ENCODE measurements at places on chromosomes 4 and X. TPM values are rescaled to one million over a fixed set of nuclear protein-coding genes. Genes with fewer than 3 reads are reported as not detected.

LIMCH1 gene
- 0.07 TPM for total RNA-seq

PABPC4L gene
- not detected for total RNA-seq

TRIM61 gene
- 0.25 TPM for total RNA-seq

GPRASP1 gene
- total RNA-seq: 27.0 TPM

CLDN34 gene
- not detected for total RNA-seq

TBC1D19 gene
- 7.8 TPM for total RNA-seq

GRPR gene
- not detected for total RNA-seq

NXF3 gene
- not detected for total RNA-seq

GRCh38 chr4:25830548-25830947 is 32.2 kb downstream of the SEL1L3 start:
- no peak overlapping the region for H3K27ac ChIP-seq
- no peak for DNase-seq
- no peaks in the 10 kb centered on the region for H3K27me3 ChIP-seq

DNA sequence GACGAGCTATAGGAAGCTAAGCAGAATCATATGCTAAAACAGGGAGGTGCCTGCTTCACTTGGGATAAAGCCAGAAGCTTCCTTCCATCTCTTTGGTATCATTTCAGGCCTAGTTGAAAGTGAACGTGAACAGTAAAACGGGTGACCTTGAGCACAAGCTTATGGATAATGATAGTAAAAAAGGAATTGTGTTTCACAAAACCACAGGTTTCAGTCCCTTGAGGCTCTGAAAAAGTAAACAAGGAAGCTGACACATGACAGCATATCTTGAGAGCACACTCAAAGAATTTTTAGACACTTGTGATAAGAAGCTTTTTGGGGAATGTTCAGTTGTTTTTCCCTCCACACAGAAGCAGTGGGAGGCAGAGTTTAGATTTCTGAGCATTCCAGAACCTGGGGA is 286.1 kb downstream of the DCHS2 start:
- H3K27me3 ChIP-seq: peaks cover 2% of the 10 kb centered on the region
- no peak for DNase-seq
- no peak overlapping the region for H3K4me3 ChIP-seq
- H3K27ac ChIP-seq: no peak overlapping the region

DNA sequence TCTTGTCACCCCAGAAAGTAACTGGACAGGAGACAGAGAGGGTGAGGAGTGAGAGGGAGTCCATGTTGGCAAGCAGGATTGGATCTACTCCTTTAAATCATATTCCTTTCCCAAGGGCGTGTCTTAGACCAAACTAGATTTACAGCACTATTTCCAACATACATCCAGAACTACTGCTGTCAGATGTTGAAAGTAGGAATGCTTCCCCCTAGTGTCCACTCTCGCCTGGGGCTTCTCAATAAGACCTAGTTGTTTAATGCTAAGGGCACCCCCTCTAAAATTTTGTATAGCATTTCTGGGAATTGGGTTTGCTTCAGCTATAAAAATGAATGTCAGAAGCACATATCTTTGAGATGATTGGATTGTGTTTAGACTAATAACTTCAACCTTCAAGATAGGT is 13.3 kb downstream of the OFD1 start:
- peaks cover 54% of the 10 kb centered on the region for H3K36me3 ChIP-seq
- H3K4me1 ChIP-seq: peaks cover 8% of the 10 kb centered on the region
- no peak overlapping the region for H3K4me3 ChIP-seq
- H3K27me3 ChIP-seq: no peaks in the 10 kb centered on the region

- DNase-seq: no peak
- H3K36me3 ChIP-seq: no peaks in the 10 kb centered on the region
- no peaks in the 10 kb centered on the region for H3K4me1 ChIP-seq
These were observed 26.8 kb downstream of the AMELX start for GRCh38 chrX:11319806-11320520.

DNA sequence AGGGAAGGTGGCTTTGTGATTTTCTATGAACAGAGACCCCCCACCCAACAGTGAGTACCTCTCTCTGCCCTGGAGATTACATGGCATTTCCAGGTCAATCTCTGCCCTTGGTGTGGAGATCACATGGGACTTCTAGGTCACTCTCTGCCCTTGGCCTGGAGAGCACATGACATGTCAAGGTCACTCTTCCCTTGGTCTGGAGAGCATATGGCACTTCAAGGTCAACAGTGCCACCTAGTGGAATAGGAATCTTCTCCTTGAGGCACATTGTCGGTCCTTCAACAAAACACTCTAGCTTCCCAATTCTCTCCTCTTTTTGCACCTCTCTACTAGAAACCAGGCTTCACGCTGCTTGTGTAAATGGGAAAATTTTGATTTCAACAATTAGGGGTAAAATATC is 66.2 kb upstream of the TACR3 start:
- no peaks in the 10 kb centered on the region for H3K36me3 ChIP-seq
- H3K4me3 ChIP-seq: no peak overlapping the region
- DNase-seq: peak; percentile 6

- no peak overlapping the region for H3K4me3 ChIP-seq
- DNase-seq: no peak
- peaks cover 60% of the 10 kb centered on the region for H3K36me3 ChIP-seq
- no peak overlapping the region for H3K27ac ChIP-seq
These were observed 5.0 kb downstream of the GRPEL1 start for GRCh38 chr4:7062816-7063215.

DNA sequence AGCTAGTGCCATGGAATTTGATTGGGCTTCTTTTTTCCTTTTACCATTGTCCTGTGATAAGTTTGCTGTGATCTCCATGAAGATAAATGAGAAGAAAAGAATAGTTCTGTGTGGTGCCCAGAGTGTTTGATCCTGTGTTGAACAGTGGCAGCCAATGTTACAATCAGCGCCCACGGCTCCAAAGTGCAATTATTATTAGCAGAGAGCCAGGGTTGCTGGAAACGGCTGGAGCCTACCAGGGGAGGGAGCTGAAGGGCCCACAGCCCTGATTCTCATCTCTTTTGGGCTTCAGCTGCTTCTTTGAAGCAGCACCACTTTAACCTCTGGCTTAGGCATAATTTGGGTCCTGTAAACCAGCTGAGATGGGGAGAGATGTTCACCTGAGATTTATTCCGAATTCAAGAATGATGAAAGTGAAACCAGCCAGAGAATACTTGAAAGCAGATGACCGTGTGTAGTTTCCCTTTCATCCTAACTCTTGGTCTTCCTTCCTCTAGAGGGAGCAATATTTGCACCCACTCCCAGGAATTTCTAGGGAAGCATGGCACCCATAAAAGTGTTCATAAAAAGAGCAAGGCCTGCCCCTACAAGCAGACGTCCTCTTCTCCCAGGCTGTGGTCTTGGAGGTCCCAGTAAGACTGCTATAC is 298.3 kb downstream of the EVC2 start:
- no peak for DNase-seq
- H3K36me3 ChIP-seq: no peaks in the 10 kb centered on the region
- H3K27me3 ChIP-seq: no peaks in the 10 kb centered on the region
- H3K4me3 ChIP-seq: no peak overlapping the region
- H3K27ac ChIP-seq: no peak overlapping the region

GRCh38 chr4:44736900-44737299 is 10.5 kb upstream of the GNPDA2 start:
- no peak overlapping the region for H3K4me3 ChIP-seq
- H3K4me1 ChIP-seq: no peaks in the 10 kb centered on the region

DNA sequence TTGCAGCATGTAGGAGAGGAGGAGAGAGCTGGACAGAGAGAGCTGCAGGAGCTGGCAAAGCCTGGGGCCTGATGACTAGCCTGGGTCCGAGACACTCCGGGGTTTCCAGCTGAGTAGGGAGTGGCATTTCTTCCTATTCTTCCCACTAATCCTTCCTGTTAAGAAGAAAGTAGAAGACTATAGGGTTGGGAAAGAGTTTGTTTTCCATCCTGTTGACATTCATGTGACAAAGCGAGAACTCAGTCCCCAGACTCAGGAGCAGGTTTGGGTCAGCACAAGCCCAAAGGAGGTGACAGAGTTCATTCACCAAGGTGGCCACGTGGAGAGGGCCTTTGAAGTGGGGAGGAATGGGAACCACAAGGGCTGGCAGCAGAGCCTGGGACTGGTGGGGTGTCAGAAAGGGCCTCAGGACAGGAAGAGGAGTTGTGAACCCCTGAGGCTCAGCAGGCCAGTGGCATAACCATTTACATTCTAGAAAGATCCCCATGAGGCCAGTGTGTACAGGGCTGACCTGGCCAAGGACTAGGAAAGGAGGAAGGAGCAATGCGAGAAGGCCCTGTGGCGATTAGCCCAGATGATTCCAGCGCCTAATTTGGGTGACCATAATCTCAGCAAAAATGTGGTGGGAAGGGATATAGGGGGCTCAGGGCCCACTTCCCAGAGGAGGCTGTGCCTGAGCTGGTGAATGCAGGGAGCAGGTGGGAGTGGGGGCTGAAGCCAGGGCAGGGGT is 3.3 kb upstream of the HAUS3 start:
- no peak for DNase-seq
- H3K27ac ChIP-seq: peak overlapping the region; percentile 25
- no peaks in the 10 kb centered on the region for H3K27me3 ChIP-seq
- no peak overlapping the region for H3K4me3 ChIP-seq

GRCh38 chr4:152536545-152537182 is 772 bp upstream of the FBXW7 start:
- H3K27ac ChIP-seq: peak overlapping the region; percentile 94
- peaks cover 17% of the 10 kb centered on the region for H3K36me3 ChIP-seq
- H3K27me3 ChIP-seq: no peaks in the 10 kb centered on the region
- peaks cover 66% of the 10 kb centered on the region for H3K4me1 ChIP-seq

DNA sequence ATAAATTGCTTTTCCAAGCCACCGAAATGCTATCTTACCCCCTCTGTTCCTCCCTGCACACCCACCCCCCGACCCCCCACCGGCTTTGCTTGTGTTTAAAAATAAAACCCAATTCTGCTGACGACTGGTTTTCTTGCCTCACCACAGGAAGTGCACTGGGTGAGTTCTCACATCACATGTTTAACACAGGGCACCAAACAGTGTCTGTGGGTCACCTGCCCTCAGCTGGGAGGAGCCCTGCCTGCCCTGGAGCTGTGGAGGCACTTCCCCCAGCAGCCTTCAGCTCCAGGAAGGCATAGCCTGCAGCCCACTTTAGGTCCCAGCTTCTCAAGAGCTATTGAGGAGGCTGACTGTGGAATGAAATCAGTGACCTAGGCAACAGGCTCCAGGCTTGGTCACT is 8.8 kb downstream of the TMEM255A start:
- H3K27me3 ChIP-seq: no peaks in the 10 kb centered on the region
- H3K36me3 ChIP-seq: no peaks in the 10 kb centered on the region
- peak; percentile 21 for DNase-seq
- no peak overlapping the region for H3K27ac ChIP-seq
- no peak overlapping the region for H3K4me3 ChIP-seq
- peaks cover 15% of the 10 kb centered on the region for H3K4me1 ChIP-seq

DNA sequence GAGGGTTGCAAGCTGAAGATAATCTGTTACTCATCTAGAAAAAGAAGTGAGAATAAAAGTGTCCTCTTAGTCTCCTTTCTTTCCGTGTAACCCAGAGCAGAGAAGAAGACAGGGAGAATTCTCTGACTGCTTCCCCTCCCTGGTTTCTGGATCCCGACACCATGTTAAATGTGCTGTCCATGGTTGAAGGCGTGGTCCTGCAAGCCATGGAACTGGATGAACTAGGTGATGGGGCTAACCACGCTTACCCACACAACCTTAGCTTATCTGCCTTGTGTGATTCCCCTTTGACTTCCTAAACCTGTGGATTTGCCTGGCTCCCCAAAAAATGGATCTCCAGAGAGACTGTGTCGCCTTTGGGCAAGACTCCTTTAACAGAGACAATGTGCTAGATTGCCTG is 907.6 kb downstream of the FSTL5 start:
- DNase-seq: no peak
- H3K27ac ChIP-seq: no peak overlapping the region
- no peak overlapping the region for H3K4me3 ChIP-seq
- no peaks in the 10 kb centered on the region for H3K27me3 ChIP-seq

GRCh38 chrX:40964633-40965586 is 120.3 kb upstream of the USP9X start:
- H3K27ac ChIP-seq: no peak overlapping the region
- no peaks in the 10 kb centered on the region for H3K4me1 ChIP-seq
- no peaks in the 10 kb centered on the region for H3K27me3 ChIP-seq
- DNase-seq: no peak
- H3K4me3 ChIP-seq: no peak overlapping the region
- H3K36me3 ChIP-seq: no peaks in the 10 kb centered on the region

- H3K36me3 ChIP-seq: no peaks in the 10 kb centered on the region
- no peak for DNase-seq
- H3K27ac ChIP-seq: no peak overlapping the region
- no peaks in the 10 kb centered on the region for H3K4me1 ChIP-seq
- no peaks in the 10 kb centered on the region for H3K27me3 ChIP-seq
These were observed 386.1 kb upstream of the NR3C2 start for GRCh38 chr4:148828291-148828690.
